ENCODE measurements at places on chromosomes 6 and 20.

- DNase-seq: no peak
Observed at GRCh38 chr6:40124924-40125323, 190.7 kb upstream of the MOCS1 start.

DNA sequence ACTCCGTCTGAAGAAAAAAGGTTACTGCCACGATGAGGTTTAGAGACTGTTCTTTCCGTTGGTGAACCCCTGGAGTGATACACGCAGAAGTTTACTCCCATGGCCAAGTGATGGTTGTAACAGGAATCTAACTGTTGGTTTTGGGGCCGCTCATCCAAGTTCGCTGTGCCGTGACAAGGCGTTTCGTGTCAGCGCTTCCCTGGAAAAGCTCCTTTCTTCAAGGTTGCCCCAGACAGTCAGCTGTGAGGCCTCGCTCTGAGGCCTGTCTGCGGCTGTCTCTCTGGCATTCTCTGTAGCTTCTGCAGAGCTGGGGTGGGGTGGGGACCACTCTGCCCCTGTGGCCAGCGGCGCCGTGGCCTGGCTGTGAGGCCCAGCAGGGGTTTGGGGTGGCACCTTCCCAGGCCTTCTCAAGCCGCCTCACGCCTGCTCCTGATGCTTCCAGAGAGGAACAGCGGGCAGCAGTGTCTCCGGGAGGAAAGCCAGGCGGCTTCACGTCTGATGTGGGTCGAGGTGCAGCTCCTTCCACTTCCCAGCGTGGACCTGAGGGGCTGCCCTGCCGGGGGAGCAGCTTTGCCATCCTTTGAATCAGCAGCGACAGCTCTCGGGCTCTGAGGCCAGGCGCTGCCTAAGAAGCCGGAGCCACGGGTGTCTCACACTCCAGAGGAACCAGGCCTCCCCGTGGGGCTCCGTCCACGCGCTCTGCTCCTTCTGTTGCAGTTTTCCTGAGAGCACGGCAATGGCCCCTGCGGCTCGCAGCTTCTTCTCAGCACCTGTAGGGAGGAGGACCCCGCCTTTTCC is 76.2 kb downstream of the SMOC2 start:
- DNase-seq: no peak

DNA sequence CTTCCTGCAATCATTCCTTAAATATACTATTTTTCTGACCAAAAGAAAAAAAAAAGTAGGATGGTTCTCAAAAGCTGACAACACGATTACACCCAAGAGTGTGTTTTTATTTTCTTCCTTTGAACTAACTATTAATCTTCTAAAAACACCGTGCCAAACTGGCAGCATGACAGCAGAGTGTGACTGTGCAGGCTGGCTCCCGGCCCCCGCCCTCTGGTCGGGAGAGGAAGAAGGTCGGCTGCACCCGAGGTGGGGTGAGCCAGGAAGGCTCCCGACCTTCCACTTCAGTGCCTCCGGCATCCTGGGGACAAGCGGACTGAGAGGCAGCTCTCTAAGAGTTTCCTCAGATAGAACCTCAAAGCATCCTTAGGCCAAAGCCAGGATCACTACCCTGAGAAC is 29.2 kb downstream of the SLC22A23 start:
- peak; percentile 57 for DNase-seq

DNA sequence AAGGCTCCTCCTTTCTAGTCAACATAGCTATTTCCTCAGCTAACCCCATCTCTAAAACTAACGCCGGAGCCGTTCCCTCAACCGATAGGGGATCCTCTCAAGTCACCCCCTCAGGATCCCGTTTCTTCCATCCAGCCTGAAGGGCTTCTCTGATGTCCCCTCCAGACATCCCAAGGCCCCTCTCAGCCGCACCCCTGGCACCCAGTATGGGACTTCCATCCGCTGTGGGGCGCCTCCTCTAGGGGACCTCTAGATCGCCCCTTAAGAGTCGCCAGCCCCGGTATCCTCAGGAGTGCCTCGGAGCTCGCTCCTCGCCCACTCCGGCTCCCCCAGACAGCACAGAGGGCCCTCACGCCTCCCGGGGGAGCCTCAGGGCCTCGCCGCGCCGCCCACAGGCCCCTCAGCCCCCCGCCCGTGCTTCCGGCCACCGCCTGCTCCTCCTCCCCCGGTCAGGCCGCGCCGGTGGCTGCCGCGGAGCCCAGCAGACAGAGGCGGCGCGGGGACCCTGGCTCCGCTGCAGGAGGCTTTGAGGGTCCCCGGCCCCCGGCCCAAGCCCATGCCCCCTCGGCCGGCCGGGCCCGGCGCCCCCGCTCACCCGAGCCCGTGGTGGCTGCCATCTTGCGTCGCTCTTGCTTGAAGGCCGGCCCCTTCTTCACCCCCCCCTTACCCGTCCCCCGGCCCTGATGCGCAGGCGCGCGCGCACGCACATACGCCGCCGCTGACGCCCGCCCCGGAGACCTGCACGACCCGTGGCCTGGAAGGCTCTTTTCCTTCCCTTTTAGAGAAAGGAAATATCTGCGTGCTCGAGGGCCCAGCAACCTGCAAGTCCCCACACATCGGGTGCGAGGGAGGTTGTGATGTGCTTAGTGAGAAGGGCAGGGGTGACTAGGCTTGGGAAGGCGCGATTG is at the start of gene UBE2V1:
Gene UBE2V1 (minus strand): TSS at position 639 of the 908 bp plus-strand sequence. CDS start 22 bp downstream, at position 617.
- DNase-seq: peak; percentile 77

DNA sequence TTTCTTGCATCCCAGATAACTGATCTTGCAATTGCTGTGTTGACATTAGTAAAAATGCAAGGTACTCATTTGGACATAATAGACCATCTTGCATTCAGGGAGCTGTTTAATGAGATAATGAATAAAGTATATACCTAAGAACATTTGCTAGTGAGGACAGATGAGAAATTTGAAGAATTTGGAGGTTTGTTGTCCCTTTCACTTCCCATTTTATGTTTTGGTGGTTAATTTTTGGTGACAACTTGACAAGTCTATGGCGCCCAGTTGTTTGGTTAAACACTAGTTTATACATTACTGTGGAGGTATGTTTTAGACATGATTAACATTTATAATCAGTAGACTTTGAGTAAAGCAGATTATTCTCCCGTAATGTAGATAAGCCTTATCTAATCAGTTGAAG is 300.2 kb upstream of the SYNCRIP start:
- no peak for DNase-seq

- no peak for DNase-seq
Observed at GRCh38 chr20:5766085-5766764, 16.0 kb downstream of the SHLD1 start.

DNA sequence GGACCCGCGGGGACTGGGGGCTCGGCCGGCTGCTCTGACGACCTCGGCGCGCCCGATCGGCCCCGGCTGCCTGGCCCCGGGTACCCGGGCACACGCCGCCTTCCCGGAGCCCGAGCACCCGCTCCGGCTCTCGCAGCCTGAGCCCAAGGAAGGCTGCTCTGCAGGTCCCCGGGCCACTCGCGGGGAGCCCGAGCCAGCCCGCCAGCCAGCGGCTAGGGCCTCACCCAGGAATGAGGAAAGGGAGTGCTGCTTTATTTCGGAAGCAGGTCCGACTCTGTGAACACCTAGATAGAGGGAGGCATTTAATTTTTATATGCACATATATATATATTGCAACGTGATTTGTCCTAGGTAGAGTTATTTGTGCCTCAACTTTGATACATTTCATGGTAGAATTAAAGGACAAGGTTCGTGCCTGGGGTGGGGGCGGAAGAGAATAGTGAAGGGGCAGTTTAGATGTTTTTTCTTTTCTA is 15.5 kb downstream of the FOXA2 start:
- DNase-seq: no peak

- DNase-seq: no peak
Observed at GRCh38 chr20:62286493-62287064, 16.2 kb upstream of the ADRM1 start.

- peak; percentile 43 for DNase-seq
Observed at GRCh38 chr6:147131532-147132128, 72.6 kb upstream of the STXBP5 start.

DNA sequence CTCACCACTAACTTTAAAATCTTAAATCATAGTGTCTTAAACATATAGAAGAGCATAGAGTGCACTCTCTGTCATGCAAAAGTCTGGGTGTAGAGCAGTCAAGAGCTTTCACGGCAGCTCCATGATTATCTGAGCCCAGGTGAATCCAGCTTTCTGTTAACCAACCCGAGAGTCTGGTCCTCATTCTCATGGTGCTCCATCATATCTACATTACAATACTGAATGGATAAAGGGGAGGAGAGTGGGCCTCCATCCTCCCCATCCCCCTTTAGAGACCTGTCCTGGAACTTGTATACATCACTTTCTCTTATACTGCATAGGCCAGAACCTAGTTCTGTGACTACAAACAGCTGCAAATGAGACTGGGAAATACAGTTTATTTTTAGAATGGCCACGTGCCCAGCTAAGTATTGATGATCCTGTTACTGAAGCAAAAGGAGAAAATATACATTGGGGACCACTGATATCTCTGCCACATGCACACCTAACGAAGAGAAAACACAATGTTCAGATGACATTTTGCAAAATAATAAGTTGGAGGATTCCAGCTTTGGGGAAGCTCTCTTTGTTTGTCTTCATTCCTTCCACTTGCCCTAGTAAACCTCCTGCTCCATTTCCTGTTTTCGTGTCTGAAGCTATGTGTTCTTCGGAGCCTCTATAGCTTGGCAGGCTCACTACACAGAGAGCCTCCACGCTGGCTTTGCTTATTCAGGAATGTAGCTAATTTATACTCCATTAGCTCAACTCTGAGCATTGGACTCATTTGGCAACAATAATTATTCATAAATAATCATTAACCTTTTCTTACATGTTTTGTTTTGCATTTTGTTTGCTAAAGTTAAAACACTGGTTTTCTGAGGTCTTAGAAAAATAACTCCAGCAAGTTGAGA is 110.1 kb downstream of the IYD start:
- no peak for DNase-seq
